ENCODE measurements at places on chromosomes 1 and 21. TPM values are rescaled to one million over a fixed set of nuclear protein-coding genes. Genes with fewer than 3 reads are reported as not detected.

DNA sequence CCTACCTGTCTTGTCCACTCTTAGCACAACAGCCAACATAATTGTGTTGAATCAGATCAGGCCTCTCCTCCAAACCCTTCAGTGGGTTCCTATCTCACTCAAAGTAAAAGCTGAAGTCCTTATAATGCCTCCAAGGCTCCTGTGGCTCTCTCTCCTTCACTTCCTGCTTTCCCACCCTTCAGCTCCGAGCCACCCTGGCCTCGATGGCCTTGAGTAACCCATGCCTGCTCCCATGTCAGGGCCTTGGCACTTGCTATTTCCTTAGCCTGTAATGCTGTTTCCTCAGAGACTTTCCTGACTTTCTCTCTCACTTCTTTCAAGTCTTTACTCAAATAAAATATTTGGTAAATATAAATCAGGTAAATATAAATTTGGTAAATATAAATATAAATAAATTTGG, 8.1 kb upstream of the PLEKHM2 start:
- H3K27ac ChIP-seq, result no peak overlapping the region
- H3K27me3 ChIP-seq, result no peaks in the 10 kb centered on the region
- no peaks in the 10 kb centered on the region for H3K36me3 ChIP-seq
- peaks cover 8% of the 10 kb centered on the region for H3K4me1 ChIP-seq
- H3K4me3 ChIP-seq, result no peak overlapping the region

GRCh38 chr1:155499953-155500639, 62.5 kb downstream of the ASH1L start:
- peak overlapping the region; percentile 41 for H3K4me3 ChIP-seq
- no peaks in the 10 kb centered on the region for H3K36me3 ChIP-seq
- DNase-seq, result no peak
- peak overlapping the region; percentile 65 for H3K27ac ChIP-seq

GRCh38 chr1:32725615-32725982, 23.0 kb upstream of the SYNC start:
- H3K36me3 ChIP-seq, result peaks cover 2% of the 10 kb centered on the region

Gene GBP5
- 132 TPM for total RNA-seq

DNA sequence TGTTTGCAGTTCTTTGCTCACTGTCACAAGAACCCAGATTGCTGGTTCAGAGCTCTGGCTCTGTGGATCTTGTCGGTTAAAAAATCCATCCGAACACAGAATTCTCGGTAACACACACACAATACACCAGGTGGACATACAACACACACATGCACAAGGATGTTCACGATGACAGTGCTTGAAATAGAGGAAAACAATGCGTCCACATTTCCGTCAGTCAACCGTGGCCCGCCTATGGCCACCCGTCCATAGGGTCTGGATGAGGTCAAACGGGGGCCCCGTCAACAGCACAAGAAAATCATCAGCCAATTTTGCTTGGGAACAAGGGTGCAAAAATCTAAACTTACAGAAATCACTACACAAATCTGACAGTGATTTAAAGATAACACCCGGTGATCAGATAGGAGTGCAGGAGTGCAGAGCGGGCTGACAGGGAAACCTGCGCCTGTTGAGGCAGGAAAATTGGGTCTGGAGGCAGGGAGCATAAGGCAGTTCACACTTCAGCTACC, 50.4 kb upstream of the SLC19A1 start:
- H3K36me3 ChIP-seq, result no peaks in the 10 kb centered on the region
- no peak overlapping the region for H3K27ac ChIP-seq
- DNase-seq, result no peak
- peaks cover 26% of the 10 kb centered on the region for H3K4me1 ChIP-seq

Gene S100A2
- not detected for total RNA-seq

Gene LCE6A
- total RNA-seq, result not detected

GRCh38 chr21:39681845-39682244, 63.1 kb upstream of the IGSF5 start:
- H3K36me3 ChIP-seq, result no peaks in the 10 kb centered on the region
- H3K4me1 ChIP-seq, result no peaks in the 10 kb centered on the region
- H3K4me3 ChIP-seq, result no peak overlapping the region

DNA sequence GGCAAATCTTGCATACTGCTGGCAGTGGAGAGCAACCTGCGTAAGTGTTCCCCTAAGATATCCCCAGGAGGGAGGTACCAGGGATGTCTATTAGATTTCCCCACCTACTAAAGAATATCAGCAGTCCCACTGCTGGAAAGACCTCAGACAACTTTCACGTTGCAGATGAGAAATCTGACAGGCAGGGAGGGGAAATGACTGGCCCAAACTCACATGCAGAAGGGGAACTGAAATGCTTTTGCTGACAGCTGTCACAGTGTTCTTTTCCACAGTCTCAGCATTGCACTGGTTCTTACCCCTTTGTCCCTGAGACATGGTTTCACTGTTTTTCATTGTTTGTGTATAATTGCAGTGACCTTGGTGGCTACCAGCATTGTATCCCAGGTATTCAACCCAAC, 84.8 kb upstream of the ATP1A1 start:
- peaks cover 7% of the 10 kb centered on the region for H3K27me3 ChIP-seq
- H3K4me1 ChIP-seq, result peaks cover 5% of the 10 kb centered on the region
- no peak overlapping the region for H3K27ac ChIP-seq
- no peak for DNase-seq

DNA sequence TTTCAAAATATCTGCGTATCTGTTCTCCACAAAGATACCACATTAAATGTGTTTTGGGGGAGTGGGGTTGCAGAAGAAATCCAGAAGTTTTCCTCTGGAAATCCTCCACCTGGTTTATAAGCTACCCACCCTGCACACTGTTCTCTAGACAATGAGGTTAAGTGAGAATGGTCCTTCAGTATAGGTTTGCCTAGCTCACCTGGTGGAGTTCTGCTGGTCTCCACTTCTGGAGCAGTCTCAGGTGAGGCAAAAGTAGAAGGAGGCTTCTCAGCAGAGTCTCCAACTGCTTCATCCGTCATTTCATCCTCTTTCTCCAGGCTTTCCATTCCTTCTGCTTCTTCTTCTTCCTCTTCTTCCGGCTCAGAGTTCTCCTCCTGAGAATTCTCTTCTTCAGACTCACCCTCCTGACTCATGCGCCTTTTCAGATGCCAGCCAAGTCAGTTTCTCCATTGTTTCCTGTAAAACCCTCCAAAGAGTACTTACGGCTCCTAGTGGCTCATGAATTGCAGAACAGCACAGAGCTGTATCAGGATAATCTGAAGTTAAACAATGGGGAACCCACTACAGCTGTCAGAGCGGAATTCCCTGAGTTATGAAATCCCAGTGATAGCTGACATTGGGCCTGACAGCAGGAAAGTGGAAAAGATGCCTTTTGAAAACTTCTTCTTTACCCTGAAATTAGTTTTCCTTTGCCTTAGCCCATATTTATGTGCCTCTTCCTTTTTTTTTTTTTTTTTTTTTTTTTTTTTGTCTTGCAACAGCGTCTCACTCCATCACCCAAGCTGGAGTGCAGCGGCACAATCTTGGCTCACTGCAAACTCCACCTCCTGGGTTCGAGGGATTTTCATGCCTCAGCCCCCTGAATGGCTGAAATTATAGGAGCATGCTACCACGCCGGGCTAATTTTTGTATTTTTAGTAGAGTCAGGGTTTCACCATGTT, 38.5 kb downstream of the MSTO1 start:
- no peak overlapping the region for H3K27ac ChIP-seq
- no peak for DNase-seq
- H3K27me3 ChIP-seq, result peaks cover 5% of the 10 kb centered on the region
- no peak overlapping the region for H3K4me3 ChIP-seq

DNA sequence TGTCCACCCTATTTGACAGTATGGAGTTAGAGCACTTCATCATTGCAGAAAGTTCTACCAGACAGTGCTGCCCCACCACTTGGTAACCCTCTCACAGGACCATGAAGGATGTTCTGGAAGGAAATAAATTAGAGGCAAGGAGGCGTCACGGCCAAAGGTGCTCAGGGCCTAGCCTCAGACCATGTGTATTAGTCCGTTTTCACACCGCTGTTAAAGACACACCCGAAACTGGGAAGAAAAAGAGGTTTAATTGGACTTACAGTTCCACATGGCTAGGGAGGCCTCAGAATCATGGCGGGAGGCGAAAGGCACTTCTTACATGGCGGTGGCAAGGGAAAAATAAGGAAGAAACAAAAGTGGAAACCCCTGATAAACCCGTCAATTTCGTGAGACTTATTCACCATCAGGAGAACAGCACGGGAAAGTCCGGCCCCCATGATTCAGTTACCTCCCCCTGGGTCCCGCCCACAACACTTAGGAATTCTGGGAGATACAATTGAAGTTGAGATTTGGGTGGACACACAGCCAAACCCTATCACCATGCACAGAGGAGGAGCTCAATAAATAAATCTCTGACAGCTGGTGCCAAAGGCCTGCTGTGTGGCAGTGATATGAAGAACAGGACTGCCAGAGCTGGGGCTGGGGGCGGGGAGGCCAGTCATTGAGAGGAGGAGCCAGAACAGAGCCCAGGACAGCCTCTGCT, 75.8 kb downstream of the FHAD1 start:
- H3K27ac ChIP-seq, result no peak overlapping the region
- peaks cover 12% of the 10 kb centered on the region for H3K27me3 ChIP-seq
- no peak for DNase-seq
- peaks cover 4% of the 10 kb centered on the region for H3K4me1 ChIP-seq

DNA sequence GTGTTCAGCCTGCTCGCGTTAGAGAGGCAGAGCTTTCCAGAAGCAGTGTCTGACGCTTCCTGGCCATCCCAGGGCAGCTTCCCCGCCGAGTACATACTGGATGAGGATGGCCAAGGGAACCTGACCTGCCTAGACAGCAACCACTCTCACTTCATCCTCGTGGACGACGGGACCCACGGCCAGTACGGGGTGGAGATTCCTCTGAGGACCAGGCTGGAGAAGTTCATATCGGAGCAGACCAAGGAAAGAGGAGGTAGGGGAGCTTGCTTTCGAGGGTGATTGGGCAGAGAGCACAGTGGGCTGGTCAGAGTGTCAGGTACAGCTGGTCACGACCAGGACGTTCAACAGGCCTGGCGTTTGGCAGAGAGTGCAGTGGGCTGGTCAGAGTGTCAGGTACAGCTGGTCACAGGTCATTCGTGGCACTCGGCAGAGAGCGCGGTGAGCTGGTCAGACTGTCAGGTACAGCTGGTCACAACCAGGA, 22.4 kb downstream of the TRPM2 start:
- H3K27me3 ChIP-seq, result no peaks in the 10 kb centered on the region
- H3K27ac ChIP-seq, result no peak overlapping the region
- peaks cover 6% of the 10 kb centered on the region for H3K36me3 ChIP-seq

GRCh38 chr1:28898405-28898881, 15.9 kb upstream of the EPB41 start:
- H3K36me3 ChIP-seq, result no peaks in the 10 kb centered on the region
- H3K4me3 ChIP-seq, result no peak overlapping the region
- H3K27ac ChIP-seq, result peak overlapping the region; percentile 75

DNA sequence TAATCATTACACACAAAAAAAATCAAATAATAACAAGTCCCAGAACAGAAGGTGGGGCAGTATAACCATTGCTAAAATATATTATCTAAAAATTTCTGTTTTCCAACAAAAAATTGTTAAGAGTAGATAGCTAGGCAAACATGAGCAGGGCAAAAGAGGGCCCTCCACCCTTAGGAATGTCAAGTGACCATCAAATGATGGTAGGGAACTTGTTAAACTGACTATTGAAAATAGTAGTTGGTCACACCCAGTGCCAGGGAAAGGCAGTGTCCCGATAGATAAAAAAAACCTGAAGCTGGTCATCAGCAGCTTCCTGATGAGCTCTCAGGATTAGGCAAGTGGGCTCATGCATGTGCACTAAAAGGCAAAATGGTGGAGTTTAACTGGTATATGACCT, 18.4 kb upstream of the COP1 start:
- no peak overlapping the region for H3K4me3 ChIP-seq
- H3K36me3 ChIP-seq, result peaks cover 2% of the 10 kb centered on the region
- no peaks in the 10 kb centered on the region for H3K27me3 ChIP-seq
- no peak for DNase-seq
- H3K27ac ChIP-seq, result no peak overlapping the region

Gene DVL1
- 45.8 TPM for total RNA-seq

GRCh38 chr1:29743264-29743663, 506.9 kb downstream of the PTPRU start:
- no peak overlapping the region for H3K4me3 ChIP-seq
- no peaks in the 10 kb centered on the region for H3K4me1 ChIP-seq
- H3K27ac ChIP-seq, result no peak overlapping the region
- peaks cover 56% of the 10 kb centered on the region for H3K27me3 ChIP-seq
- no peaks in the 10 kb centered on the region for H3K36me3 ChIP-seq

All from T-helper 17 cell (primary cell).